ENCODE measurements at places on chromosomes 7 and 10.

- DNase-seq: no peak
These were observed 56.0 kb downstream of the TNRC18 start for GRCh38 chr7:5367661-5368060.

DNA sequence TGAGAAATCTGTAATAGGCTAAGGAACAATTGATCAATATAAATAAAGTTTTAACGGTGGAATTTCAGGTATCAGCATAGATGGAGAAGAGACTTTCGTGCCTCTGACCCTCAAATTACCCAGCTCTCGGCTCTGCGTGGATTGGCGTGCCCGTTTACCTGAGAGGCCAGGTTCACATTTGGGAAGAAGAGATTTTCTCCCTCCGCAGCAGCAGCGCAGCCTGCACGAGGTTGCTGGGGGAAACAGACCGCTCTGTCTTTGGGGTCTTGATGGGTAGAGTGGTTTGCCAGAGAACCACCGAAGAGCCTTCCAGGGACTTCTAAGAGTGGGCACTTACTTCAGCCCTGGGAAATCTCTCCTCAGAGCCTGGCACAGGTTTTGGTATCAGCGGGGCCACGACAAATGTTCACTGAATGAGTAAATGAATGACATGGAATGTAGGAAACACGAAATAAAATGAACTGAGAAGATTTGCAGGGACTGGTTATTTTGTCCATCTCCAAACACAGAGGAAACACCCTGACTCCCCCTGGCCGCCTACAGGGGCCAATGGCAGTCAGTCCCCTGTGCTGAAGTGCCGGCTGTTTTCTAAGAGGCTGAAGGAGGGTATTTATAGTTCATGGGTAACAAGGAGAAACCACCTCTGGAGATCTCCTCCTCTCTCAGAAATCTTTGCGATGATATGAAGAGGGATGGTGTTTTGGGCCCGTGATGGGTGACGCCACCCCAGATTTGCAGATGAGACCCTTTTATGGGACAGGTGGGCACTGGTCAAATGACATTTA, 338.5 kb downstream of the ADARB2 start:
- DNase-seq: no peak

DNA sequence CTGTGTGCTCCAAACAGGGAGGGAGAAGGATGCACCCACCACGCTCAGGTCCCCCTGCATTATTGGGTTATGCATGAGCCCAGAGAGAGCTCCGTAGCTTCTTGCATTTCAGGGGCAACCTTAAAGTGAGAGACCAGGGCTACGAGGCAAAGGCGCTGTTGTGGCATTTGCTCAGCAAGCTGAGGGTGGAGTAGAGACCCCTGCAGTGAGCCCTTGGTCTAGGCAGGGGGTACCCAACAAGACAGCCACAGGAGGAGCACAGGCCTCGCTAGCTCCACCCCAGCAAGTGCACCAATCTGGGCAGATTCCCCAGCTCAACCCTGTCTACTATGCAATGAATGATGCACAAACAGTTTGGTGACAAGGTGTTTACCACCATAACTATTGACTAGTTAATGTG, 198.4 kb downstream of the CALN1 start:
- no peak for DNase-seq

DNA sequence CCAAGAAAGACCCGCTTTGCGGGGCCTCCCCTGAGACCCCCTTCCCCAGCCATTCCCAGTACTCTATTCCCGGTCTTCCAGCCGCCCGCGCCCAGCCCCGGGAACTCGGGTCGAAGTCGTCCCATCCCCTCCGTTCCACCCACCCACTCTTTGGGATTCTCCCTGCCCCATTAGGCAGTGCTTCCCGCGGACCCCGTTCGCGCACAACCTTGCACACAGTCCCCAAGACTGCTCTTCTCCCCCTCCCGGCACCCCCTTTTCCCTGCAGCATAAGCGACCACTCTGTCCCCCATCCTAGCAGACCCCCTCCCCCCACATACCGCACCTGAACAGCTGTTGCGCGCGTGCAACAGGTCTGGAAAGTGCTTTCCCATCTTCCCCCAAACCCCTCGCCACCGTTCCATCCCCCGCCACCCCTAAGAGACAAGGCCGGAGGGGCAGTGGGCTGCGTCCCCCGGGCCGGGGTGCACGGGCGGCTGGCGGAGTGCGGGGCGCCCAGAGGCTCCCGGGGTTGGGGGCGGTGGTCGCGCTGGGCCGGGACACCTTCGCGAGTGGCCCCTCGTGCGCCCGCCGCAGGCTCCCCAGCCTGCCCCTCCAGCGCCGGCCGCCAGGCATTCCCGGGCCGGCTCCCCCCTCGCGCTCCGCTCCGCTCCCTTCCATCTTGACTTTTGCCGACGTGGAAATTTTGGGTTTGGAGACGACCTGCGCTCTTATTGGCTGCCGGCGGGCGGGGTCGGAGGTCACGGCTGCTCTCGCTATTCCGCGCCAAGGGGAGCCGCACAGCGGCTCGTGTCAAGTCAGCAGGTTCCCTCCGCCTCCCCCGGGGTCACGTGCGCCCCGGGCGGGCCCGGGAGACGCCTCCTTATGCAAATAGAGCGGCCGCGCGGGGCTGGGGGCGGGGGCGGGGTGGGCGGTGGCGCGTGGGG, 201.2 kb upstream of the NFE2L3 start:
- peak; percentile 76 for DNase-seq

- DNase-seq: peak; percentile 31
These were observed 1.5 kb upstream of the KAT6B start for GRCh38 chr10:74824900-74825370.

DNA sequence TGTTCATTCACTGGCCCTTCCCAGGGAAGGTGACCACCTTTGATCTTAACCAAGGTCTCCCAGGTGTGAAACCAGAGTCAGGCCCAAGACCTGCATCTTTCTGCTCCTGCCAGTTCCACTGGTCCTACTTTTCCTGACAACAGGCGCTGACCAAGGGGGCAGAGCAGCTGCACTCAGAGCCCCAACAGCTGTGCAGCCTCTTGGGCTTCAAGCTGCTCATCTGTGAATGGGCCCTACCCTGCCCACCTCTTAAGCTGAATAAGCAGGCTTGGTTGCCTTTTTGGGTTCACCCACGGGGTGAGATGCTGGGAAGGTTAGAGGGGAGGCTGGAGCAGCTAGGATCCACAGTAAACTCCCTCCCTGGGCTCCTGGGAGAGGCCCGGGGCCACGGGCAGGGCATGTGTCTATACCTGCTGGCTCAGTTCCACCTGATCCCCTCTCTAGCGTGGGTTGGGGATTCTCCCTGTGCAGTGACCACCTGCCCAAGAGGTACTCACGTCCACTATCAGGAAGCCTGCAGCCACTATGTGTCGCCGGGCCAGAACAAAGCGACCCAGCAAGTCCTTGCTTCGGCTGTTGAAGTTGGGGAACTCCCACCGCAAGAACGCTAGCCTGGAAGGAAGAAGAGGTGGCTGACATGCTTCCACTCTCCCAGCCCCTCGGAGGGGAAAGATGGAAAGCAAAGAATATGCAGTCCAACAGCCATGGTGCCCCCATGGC, 10.6 kb downstream of the TBRG4 start:
- DNase-seq: no peak

DNA sequence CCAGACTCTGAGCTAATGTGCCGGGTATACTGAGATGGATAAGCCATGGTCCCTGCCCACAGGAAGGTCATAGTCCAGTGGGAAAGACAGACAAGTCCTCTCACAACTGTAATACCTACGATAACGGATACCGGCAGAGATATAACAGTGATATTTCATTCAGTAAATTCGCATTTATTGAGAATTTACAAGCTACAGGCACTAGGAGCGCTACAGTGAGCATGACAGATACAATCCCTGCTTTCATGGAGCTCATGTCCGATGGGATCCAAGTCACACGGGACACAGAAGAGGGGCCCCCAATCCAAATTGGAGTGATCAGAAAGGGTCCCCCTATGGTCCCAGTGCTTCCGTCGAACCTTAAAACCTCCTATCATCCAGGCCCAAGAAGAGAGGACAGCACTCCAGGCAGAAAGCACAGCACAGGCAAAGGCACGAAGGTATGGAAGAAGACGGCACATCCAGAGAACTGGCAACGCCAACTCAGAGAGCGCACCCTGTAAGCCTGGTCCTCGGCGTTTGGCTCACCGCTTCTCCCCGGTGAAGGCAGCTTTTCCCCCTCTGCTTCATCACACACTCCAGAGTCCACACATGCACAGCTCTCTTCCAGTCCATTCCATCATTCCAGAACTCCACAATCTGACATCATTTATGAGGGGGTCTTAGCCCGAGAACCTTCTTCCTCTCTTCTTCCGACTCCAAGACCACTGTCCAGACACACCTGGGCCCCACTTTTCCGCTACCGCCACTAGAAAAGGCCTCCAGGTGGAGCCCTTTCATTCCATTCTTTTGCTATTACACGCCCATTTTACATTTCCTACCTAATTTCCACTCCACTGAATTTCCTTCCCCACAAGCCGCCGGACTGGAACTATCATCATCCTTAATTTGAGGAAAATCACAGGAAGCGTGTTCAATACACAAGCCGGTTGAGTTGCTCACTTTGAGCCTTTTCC, 47.8 kb upstream of the NKX2-3 start:
- no peak for DNase-seq

All from neural crest cell (in vitro differentiated cells).